GM23338 (cell line): ENCODE measurements at places on chromosomes 4 and X.
A peak's percentile ranks its signal among the peaks of the same experiment; 100 is the strongest.

DNA sequence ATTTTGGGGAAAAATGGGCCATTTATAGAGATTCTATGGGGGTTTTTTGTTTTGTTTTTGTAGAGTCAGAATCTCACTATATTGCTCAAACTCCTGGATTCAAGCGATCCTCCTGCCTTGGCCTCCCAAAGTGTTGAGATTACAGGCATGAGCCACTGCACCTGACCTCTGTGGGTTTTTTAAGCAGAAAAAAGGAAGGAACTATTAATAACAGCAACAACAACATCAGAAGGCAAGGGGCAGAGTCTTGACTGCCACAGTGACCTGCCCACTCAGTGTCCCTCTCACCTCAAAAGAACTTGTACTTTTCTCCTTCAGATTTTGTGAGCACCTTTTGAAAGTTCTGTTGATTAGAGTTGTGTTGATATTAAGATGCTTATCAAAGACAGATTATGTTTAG, 48.1 kb downstream of the FNIP2 start:
- DNase-seq: no peak

DNA sequence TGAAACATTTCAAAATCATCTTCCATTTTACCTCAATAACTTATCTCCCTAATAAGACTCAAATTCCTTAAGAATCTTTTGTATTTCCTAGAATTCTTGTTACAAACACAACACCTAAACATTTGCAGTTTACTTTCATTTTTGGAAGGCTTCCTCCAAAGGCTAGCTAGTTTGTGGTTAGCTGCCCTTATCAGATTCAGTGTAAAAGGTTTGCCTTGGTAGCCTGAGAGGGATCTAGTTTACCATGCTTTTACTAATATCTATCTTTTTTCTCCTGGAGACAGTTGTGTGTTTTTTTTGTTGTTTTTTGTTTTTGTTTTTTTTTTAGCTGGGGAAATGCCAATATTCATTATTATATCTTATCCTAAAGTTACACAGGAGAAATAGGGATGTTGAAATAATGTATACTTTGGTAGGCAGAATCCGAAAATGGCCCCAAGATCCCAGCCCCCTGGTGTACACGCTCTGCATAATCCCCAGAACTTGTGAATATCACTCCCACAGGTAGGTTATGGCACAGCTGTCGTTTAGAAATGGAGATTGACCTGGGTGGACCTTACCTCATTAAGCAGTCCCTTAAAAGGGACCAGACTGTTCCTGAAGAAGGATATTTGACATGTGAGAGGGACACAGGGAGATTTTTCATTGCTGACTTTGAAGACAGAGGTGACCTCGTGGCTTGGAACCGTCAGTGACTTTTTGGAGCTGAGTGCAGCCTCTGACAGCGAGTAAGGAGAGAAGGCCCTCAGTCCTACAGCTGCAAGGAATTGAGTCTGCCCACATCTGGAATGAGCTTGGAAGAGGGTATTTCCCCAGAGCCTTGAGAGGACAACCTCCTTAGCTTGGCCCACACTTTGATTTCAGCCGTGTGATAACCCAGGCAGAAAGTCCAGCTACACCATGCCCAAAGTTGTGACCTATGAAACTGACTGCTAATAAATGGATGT, 33.4 kb downstream of the SEPTIN11 start:
- DNase-seq: no peak

- DNase-seq: peak; percentile 85
These were observed at the start of gene VEGFC for GRCh38 chr4:176792326-176793059. VEGFC (minus strand) TSS chr4:176792922; CDS start chr4:176792311, 611 bp downstream.

DNA sequence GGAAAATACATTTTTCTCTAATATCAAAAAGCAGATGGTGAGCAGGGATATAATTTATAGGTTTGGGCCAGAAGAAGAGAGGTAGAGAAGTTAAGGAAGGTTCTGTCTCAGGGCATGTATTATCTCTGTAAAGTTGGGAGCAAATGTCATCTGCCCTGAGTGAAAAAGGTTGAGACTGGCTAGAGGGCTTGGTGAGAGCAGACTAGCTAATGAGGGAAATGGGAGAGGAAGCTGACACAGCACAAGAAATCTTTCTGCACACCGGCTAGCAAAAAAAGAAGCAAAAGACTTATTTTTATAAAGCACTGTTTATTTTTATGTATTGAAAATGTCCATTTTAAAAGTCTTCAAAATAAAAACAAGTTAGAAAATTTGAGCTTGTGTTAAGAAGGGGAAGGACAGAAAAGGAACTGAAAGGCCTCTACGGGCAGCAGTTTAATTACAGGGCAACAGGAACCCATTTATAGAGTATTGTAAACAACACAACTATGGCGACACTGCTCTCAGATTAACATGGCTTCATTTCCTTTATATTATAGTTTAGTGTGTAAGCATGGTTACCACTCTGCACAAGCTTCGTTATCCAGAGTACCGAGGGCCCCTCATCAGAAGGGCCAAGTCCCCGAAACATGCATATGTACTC, 17.4 kb downstream of the CD40LG start:
- DNase-seq: no peak

GRCh38 chr4:114028071-114028470, 48.6 kb upstream of the ARSJ start:
- DNase-seq: no peak

GRCh38 chr4:37246891-37247290, 2.3 kb downstream of the NWD2 start:
- no peak for DNase-seq

GRCh38 chr4:146790515-146790914, 151.8 kb downstream of the POU4F2 start:
- DNase-seq: no peak

GRCh38 chrX:27057883-27058282, 405.3 kb downstream of the PPP4R3C start:
- peak; percentile 76 for DNase-seq

DNA sequence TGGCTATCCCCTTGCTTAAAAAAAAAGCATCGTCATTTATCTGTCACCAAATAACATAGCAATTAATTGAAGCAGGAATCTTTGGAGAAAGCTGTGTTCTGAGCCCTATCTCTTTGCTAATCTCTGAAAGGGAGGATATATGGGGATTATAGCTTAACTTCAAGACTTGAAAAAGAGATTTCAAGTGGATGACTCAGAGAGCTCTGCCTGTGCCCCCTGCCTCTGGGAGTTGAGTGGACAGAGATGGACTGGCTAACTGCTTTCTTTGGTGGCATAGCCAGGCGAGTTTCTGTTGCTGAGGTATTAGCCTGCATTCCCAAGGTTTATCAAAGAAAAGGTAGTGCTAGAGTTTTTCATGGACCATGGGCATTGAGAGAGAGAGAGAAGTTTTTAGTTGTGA, 91.6 kb downstream of the DDIT4L start:
- DNase-seq: no peak

DNA sequence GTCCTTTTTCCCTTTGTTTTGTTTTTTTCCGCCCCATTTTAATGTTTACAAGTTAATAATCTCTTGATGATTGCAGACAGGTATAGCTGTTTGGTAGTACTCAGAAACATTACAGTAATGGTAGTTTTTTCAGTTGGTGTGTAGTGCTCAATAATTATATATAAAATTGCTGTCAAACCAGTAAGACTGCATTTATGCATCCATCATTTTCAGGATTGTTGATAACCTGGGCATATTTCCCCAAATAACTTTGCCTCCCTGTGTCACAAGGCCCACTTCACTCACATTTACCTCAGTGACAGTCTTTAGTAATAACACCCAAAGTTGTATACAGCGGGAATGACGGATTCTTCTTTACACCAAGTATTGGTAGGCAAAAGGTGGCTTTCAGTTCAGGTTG, 16.1 kb downstream of the ARFIP1 start:
- no peak for DNase-seq

DNA sequence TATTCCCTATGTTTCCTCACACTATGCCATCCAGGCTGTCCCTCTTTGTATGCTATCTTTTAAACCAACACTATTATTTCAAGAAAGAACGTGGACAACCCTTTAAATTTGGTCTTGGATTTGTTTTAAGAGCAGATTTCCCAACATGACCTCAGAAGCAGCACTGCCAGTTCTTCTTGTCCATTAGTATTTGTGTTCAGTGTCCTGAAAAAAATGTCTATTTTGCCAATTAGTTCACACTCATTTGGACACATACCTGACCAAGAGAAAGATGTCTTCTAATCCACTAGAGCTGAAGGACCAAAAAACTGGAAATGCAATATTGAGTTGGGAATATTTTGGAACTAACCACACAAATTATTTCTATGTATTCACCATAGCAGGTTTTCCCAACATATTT, 223.2 kb upstream of the CNKSR2 start:
- DNase-seq: no peak

- no peak for DNase-seq
These were observed 29.5 kb upstream of the PLP1 start for GRCh38 chrX:103747163-103747562.

- no peak for DNase-seq
These were observed 117.7 kb downstream of the CEP135 start for GRCh38 chr4:56066493-56066892.

GRCh38 chrX:97294041-97294440, 410.3 kb downstream of the RPA4 start:
- DNase-seq: no peak

DNA sequence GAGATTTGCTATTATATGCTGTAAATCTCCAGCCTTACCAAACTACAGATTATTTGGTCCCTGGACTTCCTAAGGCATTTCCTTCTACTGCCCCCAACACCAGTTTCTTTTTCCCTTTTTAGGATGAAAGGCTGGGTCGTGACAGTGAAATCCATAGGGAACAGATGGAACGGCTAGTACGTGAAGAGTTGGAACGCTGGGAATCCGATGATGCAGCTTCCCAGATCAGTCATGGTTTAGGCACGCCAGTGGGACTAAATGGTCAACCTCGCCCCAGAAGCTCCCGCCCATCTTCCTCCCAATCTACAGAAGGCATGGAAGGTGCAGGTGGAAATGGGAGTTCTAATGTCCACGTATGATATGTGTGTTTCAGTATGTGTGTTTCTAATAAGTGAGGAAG, 67.9 kb downstream of the PKD2 start:
- DNase-seq: no peak
